ENCODE measurements at places on chromosomes 5 and 9.

- no peak overlapping the region for H3K27ac ChIP-seq
- H3K4me3 ChIP-seq, result no peak overlapping the region
- no peaks in the 10 kb centered on the region for H3K4me1 ChIP-seq
- H3K27me3 ChIP-seq, result no peaks in the 10 kb centered on the region
These were observed 177.5 kb downstream of the ZDHHC21 start for GRCh38 chr9:14515571-14516198.

- DNase-seq, result no peak
- no peaks in the 10 kb centered on the region for H3K27me3 ChIP-seq
- no peak overlapping the region for H3K27ac ChIP-seq
- no peaks in the 10 kb centered on the region for H3K4me1 ChIP-seq
- H3K4me3 ChIP-seq, result no peak overlapping the region
- H3K36me3 ChIP-seq, result no peaks in the 10 kb centered on the region
These were observed 779.3 kb upstream of the WWC1 start for GRCh38 chr5:167512111-167512510.

DNA sequence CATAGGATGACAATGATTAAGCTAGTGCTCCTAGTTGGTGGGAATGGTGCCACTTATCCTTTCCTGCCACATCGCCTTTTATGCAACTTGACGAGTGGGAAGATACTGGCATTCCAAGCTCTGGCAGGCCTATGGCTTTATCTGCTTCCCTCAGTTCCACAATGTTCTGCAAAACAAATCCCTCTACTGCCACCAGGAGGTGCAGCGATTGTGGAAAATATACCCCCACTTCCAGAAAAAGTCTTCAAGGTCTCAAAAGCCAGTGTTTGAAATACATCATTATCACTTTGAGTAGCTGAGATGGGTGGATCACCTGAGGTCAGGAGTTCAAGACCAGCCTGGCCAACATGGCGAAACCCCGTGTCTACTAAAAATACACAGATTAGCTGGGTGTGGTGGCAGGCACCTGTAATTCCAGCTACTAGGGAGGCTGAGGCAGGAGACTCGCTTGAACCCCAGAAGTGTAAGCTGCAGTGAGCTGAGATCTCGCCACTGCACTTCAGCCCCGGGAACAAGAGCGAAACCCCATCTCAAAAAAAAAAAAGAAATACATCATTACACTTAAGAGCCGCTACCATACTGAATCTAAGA lies 3.4 kb downstream of the CLINT1 start:
- H3K27me3 ChIP-seq, result no peaks in the 10 kb centered on the region
- H3K4me3 ChIP-seq, result no peak overlapping the region
- H3K36me3 ChIP-seq, result no peaks in the 10 kb centered on the region
- H3K4me1 ChIP-seq, result peaks cover 2% of the 10 kb centered on the region

DNA sequence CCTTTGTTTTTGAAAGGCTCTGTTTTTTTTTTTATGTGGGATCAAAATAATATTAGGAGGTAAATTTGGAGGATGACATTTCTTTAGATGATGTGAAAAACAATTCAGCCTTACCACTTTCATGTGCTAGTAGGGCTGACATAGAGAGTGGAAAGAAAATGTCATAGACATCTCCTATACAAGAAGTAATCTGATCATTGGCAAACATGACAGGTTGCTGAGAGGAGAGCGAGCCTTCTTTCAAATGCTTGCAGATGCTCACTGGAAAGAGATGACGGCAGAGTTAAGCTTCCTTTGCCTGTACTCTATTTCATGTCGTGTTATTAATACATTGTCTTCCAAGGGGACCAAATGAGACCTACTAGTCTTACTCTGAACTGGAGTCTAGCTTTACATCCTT lies 160.1 kb upstream of the DAP start:
- H3K4me3 ChIP-seq, result no peak overlapping the region
- no peaks in the 10 kb centered on the region for H3K4me1 ChIP-seq
- H3K27me3 ChIP-seq, result no peaks in the 10 kb centered on the region
- no peak overlapping the region for H3K27ac ChIP-seq

- H3K27me3 ChIP-seq, result no peaks in the 10 kb centered on the region
- H3K4me3 ChIP-seq, result peak overlapping the region; percentile 90
- H3K27ac ChIP-seq, result peak overlapping the region; percentile 74
These were observed 330 bp downstream of the TBC1D2 start for GRCh38 chr9:98255061-98255577.

GRCh38 chr5:136070486-136071285 lies 41.9 kb downstream of the TGFBI start:
- no peak overlapping the region for H3K4me3 ChIP-seq
- no peaks in the 10 kb centered on the region for H3K27me3 ChIP-seq
- no peaks in the 10 kb centered on the region for H3K4me1 ChIP-seq
- no peak overlapping the region for H3K27ac ChIP-seq
- no peaks in the 10 kb centered on the region for H3K36me3 ChIP-seq

- no peak overlapping the region for H3K4me3 ChIP-seq
- no peaks in the 10 kb centered on the region for H3K36me3 ChIP-seq
- DNase-seq, result no peak
- H3K27me3 ChIP-seq, result no peaks in the 10 kb centered on the region
- H3K27ac ChIP-seq, result no peak overlapping the region
- H3K4me1 ChIP-seq, result peaks cover 18% of the 10 kb centered on the region
These were observed 2.5 kb downstream of the CENPP start for GRCh38 chr9:92328225-92328624.

DNA sequence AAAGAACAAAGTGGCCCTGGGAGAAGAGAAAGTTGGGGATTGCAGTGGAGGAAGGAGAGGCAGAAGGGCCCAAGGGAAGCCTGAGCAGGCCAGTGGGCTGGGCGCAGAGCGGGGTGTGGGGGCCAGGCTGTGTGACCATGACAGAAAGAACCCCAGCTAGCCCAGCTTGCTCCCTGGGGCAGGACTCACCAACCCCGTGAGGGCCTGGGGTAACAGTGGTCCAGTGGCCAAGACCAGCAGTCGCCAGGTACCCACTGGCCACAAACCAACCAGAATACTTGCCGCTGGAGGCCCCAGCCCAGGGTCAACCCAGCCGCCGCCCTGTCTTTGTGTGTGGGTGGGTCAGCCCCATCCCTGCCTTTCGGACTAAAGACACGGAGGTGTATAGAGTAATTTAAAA lies 146.5 kb downstream of the CACNA1B start:
- H3K27ac ChIP-seq, result no peak overlapping the region
- H3K4me3 ChIP-seq, result no peak overlapping the region
- peaks cover 6% of the 10 kb centered on the region for H3K27me3 ChIP-seq
- no peaks in the 10 kb centered on the region for H3K36me3 ChIP-seq

DNA sequence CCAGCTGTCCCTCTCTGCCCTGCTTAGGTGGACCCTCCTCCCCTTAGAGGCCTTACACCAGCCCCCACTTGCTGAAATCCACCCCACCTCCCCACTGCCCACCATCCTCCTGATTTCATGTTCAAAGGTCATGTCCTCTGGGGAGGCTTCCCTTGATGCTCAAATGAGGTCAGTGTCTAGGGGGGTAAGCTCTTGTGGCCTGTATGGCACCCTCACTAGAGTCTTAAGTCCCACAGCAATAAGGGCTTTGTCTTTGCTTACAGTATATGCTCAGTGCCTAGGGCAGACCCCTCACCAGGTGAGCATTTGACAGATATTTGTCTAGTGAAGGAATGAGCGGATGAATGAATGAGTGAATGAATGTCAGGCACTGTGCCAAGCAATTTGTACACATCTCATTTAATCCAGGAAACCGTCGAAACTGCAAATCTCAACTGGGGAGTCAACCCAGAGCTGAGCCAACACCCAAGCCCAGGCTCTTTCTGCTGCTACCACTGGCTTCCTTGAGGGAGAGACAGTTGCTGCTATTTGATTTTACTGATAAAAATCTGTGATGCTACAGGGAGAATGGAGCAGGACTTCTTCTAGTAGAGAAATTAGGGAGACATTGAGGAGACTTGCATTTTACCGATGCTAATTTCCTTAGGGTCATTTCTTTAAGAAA lies 101.9 kb downstream of the IQGAP2 start:
- H3K4me1 ChIP-seq, result peaks cover 6% of the 10 kb centered on the region
- H3K27ac ChIP-seq, result no peak overlapping the region
- H3K36me3 ChIP-seq, result no peaks in the 10 kb centered on the region

DNA sequence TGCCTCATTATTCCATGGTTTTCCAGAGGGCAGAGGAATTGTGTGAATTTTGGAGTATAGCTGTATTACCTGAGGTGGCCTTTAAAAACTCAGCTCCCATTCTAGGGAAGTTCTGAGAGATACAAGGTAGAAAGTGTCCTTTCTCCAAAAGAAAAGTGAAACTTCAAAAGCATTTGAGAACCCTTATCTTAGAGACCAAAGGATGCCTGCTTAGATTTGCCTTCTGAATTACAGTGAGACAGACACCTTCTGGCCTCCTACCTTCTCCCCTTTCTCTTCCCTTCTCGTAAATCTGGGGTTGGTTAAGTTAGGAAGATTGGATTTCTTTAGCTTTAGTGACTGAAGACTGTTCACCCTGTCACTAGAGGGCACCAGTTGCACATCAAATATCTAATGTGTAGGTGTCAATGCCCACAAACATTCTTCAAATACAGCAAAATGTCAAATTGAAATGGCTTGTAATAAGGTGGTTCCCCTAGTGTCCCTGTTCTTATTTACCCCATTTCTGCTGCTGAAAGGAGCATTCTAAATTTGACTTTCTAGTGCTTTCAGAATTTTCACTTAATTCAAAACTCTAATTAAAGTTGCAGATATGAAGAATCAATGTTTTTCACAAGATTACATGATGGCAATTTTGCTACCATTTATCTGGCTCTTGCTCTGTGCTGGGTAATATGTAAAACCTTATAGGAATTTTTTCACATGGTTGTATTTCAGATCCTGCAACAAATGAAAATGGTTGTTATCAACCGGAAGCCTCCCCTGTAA lies 46.7 kb downstream of the PRRC1 start:
- H3K27me3 ChIP-seq, result peaks cover 4% of the 10 kb centered on the region
- no peak overlapping the region for H3K4me3 ChIP-seq
- no peak for DNase-seq
- no peak overlapping the region for H3K27ac ChIP-seq

GRCh38 chr5:96751203-96752169 lies 56.3 kb downstream of the ERAP1 start:
- no peak overlapping the region for H3K27ac ChIP-seq
- DNase-seq, result no peak
- H3K4me3 ChIP-seq, result no peak overlapping the region
- no peaks in the 10 kb centered on the region for H3K27me3 ChIP-seq
- H3K36me3 ChIP-seq, result peaks cover 82% of the 10 kb centered on the region

DNA sequence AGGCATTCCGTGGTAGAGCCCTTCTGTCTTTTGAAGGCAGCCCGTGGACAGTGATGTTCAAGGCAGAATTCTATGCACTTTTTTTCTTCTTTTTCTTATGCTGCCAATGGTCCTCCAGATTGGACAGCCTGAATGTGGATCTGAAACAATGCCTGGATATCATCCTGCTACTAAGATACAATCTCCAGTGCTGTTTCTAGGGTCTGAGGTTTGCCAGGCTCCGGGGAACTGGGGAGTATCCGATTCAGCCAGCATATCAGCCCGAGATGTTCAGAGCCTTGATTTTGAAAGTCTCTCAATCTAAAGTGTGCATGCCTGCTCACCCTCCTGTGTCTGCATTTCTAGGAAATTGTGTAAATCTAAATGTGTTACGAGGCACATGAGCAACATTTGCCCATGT lies 103.8 kb upstream of the WWC1 start:
- H3K27me3 ChIP-seq, result no peaks in the 10 kb centered on the region
- H3K4me3 ChIP-seq, result no peak overlapping the region
- no peaks in the 10 kb centered on the region for H3K36me3 ChIP-seq

DNA sequence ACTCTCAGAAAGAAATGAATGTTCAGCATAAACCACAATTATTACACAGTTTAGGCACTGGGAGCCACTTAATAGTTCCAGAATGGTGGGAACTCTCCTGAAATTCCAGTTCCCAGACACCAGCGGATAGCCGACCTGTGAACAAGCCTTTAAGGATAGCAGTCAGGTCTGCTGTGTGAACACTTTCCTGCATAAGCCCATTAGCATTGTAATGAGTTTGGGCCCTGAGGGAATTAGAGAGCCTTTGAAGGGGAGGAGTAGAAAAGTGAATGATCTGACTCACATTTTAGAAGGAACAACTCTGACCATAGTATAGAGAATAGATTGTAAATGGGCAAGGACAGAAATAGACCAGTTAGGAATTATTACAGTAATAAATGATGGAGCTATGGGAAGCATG lies 189.1 kb downstream of the ADGRV1 start:
- no peaks in the 10 kb centered on the region for H3K27me3 ChIP-seq
- H3K27ac ChIP-seq, result no peak overlapping the region
- no peaks in the 10 kb centered on the region for H3K36me3 ChIP-seq
- H3K4me3 ChIP-seq, result no peak overlapping the region

GRCh38 chr5:53109056-53109442 lies 508 bp downstream of the MOCS2 start:
- H3K4me3 ChIP-seq, result peak overlapping the region; percentile 72
- H3K4me1 ChIP-seq, result no peaks in the 10 kb centered on the region
- peak overlapping the region; percentile 72 for H3K27ac ChIP-seq

DNA sequence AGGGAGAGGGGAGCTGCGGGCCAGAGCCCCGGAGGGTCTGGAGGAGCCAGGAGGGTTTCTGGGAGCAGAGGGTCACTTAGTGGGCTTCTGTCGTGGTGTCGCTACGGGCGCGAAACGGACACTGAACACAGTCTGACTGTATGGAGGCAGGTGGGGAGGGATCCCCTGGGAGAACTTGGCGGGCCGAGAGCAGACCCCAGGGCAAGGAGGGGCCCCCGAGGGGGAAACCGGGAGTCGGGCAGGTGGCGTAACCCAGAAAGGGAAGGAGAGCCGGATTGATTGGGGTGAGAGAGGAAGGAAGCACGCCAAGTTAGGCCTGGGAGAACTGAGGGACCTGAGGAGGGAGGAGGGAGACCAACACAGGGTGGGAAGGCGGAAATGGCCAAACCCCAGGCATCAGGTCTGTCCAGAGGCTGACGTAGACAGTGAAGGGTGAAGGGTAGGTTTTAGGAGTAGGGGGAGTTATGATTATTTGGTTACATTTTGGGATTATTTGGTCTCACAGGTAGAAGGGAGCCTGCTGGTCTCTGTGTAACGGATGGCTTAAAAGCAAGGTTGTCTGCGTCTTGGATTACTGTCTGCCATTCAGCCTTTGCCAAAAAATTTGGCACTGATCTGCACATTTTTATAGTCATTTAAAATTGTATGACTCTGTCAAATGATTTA lies 3.3 kb upstream of the MSMP start:
- DNase-seq, result no peak
- peak overlapping the region; percentile 81 for H3K4me3 ChIP-seq
- H3K27ac ChIP-seq, result peak overlapping the region; percentile 77
- no peaks in the 10 kb centered on the region for H3K27me3 ChIP-seq

DNA sequence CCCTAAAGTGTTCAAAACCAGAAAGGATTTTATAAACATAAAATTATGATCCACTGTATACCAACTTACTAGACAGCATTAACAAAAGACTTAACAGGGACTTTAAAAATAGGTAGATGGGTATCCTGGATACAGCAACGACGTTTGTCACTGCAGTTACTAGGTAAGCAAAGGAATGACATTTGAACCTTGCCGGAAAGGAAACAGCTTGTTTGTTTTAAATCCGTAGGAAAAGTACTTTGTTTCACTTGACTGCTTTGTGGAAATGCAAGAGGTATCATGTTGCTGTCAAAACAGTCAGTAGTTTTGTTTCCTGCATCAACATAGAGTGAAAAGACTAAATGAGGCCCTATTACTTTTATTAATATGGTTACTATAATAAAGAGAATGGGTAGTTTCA lies 122.9 kb downstream of the CDC42SE2 start:
- peaks cover 34% of the 10 kb centered on the region for H3K4me1 ChIP-seq
- no peaks in the 10 kb centered on the region for H3K27me3 ChIP-seq
- H3K27ac ChIP-seq, result no peak overlapping the region
- DNase-seq, result no peak
- peaks cover 25% of the 10 kb centered on the region for H3K36me3 ChIP-seq
